ENCODE measurements at places on chromosomes 16 and 17.

- DNase-seq, result no peak
Observed at GRCh38 chr16:35559911-35560636, 2100.7 kb downstream of the TP53TG3F start.

DNA sequence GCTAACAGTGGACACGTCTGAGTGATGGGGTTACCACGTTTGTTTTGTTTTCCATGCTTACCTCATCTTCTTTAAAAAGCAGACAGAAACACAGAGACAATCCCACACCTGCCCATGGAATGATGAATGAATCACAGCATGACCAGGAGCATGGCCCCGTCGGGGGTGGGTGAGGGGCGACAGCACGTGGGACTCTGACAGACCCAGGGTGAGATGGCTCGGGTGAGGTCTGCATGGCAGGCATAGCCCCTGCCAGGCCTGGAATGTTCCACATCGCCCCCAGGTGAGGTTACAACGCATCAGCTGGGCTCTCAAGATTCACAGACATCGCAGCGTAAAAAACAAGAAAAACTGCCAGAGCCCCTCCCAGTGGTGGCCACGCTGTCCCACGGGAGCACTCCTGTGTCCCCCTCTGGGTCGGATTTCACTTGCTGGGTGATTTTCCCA is 18.1 kb downstream of the SLC7A5 start:
- DNase-seq, result no peak

DNA sequence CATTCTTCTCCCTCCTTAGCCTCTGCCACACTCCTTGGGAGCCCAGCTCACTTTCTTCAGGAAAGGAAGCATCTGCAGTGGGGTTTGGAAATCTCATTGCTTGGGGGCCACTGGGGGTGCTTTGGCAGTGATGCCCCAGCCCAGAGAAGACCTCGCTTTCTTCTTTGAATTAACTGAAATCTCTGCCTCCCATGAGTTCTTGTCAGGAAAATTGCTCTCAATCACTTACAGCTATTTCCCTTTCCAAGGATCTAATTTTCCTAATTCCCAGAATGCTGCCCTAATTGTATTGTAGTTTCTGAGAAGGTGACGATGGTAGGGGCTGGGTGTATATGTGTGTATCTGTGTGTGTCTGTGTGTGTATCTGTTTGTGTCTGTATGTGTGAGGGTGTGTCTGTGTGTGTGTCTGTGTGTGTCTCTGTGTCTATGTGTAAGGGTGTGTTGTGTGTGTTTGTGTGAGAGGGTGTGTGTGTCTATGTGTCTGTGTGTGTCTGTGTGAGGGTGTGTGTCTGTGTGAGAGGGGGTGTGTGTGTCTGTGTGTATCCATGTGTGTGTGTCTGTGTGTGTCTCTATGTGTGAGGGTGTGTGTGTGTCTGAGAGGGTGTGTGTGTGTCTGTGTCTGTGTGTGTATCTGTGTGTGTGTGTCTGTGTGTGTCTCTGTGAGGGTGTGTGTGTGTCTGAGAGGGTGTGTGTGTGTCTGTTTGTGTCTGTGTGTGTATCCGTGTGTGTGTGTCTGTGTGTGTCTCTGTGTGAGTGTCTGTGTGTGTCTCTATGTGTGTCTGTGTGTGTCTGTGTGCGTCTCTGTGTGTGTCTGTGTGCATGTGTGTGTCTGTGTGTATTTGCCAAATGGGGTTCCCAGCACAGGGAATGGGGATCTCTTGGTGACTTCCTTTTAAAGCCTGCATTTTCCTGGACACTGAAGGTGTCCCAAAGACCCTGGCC is 83.5 kb upstream of the DNAJA2 start:
- DNase-seq, result no peak

DNA sequence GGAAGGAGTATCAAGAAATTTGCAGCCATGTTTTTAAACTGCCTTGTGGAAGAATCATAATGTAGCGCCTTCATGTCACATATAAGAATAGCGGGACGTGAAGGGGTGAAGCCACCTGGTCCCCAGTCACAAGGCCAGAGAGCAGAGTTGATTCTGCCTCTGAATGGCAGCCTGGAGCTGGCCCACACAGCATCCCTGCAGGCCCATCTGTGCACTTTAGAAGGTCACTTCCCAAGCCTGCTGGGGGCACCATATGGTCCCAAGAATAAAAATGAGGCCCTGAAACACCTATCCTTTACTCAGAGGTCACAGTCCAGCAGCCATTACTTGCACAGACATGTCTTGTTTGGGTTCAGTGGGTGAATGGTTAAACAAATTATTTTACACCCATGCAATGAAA is 15.0 kb downstream of the CD300E start:
- no peak for DNase-seq

DNA sequence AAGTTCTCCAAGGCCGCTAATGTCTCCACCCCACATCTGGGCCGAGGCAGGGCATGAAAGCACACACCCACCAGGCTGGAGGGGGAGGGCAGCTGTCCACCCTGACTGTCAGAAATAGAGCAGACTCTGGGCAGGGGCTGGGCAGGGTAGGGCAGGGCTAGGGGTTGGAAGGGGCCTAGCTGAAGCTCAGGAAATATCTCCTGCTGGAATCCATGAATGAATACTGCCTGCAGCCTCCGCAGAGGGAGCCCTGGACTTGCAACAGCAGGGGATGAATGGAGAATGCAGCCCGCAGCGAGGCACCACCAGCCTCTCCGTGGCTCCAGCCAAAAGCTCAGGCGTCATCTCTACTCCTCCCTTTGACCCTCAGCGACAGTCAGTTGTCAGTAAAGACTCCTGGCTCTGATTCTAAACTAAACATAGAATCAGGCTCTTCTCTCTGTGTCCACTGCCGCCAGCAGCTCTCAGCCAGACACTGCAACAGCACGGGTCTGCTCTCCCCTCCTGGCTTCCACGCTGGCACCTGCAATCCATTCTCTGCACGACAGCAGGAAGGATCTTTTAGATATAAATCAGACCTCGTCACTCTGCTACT is 23.9 kb upstream of the NGFR start:
- DNase-seq, result no peak

GRCh38 chr17:18028114-18028951 is 10.6 kb downstream of the ATPAF2 start:
- DNase-seq, result no peak

GRCh38 chr17:77310336-77310735 is 169.6 kb downstream of the SEC14L1 start:
- DNase-seq, result no peak

DNA sequence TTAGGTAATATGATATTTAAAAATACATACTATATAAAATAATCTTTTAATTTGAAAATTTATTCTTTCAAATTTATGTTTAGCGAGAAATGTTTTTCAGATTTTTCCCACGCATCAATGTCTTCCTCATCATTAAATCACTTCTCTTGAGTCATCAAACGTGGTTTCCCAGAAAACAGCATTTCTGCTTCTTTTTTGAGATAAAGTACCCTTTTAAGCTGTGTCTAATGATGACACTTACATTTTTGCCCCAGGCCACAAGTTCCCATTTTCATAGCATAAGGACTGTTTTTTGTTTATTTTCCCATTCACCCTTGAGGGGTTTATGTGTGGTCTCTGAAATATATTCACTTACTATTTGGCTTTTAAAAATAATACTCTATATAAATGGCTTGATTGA is 139.0 kb upstream of the HS3ST3A1 start:
- DNase-seq, result no peak
